A549 treated with AZD2906 at 1 μM for 4 hours (cell line): ENCODE measurements at places on chromosomes 1 and 21. TPM values are rescaled to one million over a fixed set of nuclear protein-coding genes. Genes with fewer than 3 reads are reported as not detected.

The ICOSLG gene
- 4.1 to 4.8 TPM (median 4.5 TPM) in 5 replicates for total RNA-seq

The CDA gene
- total RNA-seq = 33.3 to 43.7 TPM (median 34.5 TPM) in 5 replicates

The C1orf185 gene
- total RNA-seq = not detected in 5 replicates

The DYNLT4 gene
- 0.63 to 0.93 TPM (median 0.68 TPM) in 4 of 5 replicates, not detected in the other for total RNA-seq

The PDZK1 gene
- 0.56 to 1.2 TPM (median 0.83 TPM) in 5 replicates for total RNA-seq

The PTPRF gene
- total RNA-seq = 77.2 to 91.6 TPM (median 89.1 TPM) in 5 replicates

The PLA2G2C gene
- total RNA-seq = not detected in 5 replicates

The RPE65 gene
- total RNA-seq = not detected in 5 replicates

The FCRL5 gene
- not detected in 5 replicates for total RNA-seq
